ENCODE measurements at places on chromosomes 5 and 9.
A peak's percentile ranks its signal among the peaks of the same experiment; 100 is the strongest.

- DNase-seq: peak; percentile 84
Observed at GRCh38 chr5:95884017-95884325, 61.4 kb upstream of the GLRX start.

- no peak for DNase-seq
Observed at GRCh38 chr5:6431214-6432195, 17.2 kb upstream of the UBE2QL1 start.

GRCh38 chr5:7010591-7010990 lies 297.4 kb downstream of the TENT4A start:
- no peak for DNase-seq

DNA sequence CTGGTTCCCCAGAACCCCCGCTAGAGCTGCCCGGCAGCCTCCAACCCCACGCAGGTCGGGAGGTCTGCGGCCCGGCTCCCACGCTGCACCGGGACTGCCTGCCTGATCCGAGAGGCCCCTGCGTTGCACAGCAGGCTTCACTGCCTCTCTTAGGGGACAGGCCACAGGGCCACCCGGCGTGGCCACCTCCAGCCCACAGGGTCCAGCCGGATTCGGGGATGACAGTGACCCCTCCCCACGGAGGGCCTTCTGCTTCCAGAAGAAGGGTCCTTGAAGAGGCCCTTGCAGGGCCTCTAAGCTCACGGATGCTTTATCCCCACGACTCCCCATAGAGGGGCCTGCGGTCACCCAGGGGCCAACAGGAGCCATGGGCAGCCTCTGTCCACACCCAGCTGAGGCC lies 66.1 kb upstream of the PPP1R26 start:
- DNase-seq: no peak

DNA sequence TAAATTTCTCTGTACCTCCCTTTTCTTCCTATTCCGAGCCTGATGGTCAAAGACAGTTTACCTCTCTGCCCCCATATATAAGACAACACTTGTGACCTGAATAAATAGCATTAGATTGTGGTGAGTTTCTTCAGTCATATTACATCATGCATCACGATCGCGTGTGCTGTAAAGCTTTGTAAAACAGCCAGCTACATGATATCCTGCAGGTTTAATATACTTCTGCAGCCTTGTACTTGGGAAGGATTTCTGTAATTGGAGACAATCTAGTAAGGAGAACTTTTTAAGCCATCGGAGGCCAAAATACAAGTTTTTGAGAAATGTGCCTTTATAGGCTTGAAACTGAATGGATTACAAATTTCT lies 711.8 kb upstream of the WWC1 start:
- no peak for DNase-seq

GRCh38 chr9:88998503-88998902 lies 7.2 kb downstream of the S1PR3 start:
- DNase-seq: no peak

DNA sequence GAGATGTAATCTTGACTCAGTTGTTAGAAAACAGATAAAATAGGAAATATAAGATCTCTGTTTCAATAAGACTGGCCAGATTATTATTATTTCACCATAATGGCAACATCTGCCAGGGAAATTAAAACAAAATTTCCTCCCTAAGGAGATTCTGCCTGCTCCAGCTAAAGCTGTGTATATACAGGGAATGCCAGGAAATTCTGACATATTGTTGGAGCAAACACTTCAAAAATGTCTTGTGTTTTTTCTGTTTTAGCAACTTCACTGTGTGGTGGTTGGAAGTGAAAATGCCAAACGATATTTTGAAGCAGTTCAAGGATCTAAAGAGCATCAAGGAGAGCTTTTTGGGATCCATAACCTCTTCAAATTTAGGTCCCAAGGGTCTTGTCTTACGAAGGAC lies 90.8 kb downstream of the ERCC6L2 start:
- no peak for DNase-seq

- DNase-seq: no peak
Observed at GRCh38 chr5:1789834-1790471, 9.7 kb downstream of the MRPL36 start.

DNA sequence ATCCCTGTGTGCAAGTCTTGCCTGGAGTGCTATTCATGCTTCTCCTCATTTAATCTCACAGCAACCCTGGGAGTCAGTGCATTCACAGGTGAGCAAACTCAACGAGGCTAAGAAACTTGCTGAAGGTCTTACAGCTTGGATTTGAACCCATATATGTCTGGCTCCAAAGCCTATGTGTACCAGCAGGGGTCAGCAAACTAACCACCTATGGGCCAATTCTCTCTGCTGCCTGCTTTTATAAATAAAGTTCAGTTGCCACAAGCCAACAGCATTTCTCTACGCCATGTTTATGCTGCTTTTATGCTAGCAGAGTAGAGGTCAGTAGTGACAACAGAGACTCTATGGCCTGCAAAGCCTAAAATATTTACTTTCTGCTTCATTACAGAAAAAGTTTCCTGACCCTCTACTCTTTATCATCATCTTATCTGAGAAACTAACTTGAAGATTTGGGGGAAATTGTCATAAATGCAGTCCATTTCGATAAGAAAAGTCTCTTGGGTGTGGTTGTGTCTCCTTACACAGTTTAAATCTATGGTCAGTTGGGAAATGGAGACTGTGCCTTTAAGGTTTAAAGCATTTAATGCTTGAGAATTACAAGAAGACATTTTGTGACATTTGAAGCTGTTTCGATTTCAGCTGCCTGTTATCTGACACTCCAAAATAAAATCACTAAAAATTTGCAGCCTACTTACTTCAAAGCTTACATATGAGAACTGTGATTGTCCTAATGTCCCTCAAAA lies 137.7 kb downstream of the PRELID2 start:
- peak; percentile 87 for DNase-seq

DNA sequence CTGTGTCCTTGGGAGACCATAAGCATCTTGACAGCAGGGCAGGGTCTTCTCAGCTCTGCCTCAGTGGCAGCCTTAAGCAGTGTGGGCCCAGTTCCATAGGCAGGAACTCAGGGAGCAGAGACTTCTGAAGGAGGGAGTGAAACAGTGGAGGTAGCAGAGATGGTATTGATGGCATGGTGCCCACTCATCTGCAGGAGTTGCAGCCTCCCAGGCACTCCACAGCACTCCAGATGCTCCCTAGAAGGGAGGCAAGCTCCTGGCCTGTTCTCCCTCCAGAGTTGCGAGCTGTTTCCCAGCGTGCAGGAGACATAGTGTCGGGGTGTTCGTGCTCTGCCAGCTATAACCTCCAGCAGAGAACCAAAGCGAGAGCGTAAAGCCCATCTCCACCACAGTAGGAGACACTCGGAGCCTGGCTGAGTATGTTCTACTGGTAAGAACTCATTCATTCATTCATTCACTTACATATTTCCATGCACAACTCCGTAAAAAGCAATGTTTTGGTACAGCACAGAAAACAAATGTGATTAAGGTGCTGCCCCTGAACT lies 31.4 kb upstream of the UNC5A start:
- DNase-seq: no peak

DNA sequence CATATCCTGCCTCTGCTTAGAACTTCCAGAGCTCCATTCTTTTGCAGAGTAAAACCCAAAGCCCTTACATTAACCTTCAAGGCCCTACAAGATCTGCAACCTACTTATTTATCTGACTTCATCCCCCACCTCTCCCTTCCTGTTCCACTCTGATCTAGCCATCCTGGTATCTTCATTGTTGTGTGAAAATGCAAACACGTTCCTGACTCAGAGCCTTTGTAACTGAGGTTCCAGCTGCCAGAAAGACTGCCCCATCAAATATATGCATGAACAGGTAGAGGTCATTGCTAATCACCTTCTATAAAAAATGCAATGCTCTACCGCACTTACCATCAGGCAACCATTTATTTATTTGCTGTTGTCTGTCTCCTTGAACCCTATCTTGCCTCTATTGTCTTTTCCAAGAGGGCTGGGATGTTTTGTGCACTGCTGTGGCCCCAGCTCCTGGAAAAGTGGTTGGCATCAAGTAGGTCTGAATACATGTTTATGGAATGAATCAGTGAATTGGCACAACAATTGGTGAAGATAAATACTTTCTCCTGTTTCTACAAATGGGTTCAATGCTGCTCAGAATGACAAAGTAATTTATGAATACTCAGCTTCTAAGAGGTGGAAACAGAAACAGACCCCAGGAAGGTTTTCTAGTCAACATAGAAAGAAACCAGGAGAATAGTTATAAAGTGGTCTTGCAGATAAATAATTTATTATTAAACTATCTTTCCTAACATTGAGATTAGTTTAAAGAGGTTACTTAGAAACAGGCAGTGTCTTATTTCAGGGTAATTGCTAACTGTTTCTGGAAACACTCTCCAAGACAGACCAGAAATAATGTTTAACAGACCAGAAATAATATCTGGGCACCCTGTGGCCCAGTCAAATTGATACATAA lies 230.6 kb upstream of the CD180 start:
- no peak for DNase-seq

DNA sequence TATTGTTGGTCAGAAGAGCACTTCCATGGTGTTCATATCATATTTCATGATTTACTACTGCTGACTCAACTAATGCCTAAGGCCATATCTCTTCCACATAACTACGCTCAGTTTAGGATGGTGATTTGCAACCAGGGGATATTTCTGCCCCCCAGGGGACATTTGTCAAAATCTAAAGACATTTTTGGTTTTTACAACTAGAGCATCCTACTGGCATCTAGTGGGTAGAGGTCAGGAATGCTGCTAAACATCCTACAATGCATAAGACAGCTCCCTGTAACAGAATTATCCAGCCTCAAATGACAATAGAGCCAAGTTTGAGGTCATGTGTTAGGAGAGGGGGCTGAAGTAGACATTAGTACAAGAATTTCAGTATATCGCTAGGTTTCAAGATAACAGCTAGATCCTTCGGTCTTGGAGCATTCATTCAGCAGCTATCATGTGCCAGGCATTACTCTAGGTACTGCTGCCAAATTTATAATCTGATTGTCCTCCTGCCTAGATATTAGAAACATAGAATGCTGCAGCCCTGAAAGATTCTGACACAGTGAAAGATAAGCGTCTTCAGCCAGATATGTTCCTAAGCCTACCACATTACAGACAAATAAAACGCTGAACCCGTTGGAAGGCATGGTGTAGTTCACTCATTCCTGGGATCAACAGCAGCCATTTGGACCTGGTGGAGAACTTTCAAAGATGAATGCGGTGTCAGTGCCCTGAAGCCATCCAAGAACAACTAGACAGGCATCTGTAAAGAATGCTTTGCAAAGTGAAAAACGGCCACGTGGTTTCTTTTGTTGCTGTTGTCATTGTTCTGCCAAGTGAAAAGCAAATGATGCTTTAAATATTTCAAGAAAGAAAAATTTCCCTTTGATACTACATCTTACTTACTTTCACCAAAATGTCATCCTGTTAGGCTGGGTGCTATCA lies 55.5 kb upstream of the FST start:
- peak; percentile 31 for DNase-seq

GRCh38 chr5:135456238-135457099 lies 4.3 kb upstream of the TIFAB start:
- peak; percentile 93 for DNase-seq

DNA sequence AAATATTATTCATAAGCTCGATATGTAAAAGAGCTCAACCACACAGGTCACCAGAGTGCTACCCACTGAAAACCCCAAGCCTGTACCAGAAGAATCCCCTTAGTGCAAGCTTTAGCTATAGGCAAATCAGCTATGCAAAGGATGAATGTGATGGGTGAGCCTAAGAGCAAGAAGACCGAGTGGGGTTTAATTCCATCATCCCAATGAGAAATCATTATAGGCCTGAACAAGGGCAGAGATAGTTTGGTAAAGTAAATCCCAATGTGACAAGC lies 21.8 kb downstream of the ELOVL7 start:
- no peak for DNase-seq

DNA sequence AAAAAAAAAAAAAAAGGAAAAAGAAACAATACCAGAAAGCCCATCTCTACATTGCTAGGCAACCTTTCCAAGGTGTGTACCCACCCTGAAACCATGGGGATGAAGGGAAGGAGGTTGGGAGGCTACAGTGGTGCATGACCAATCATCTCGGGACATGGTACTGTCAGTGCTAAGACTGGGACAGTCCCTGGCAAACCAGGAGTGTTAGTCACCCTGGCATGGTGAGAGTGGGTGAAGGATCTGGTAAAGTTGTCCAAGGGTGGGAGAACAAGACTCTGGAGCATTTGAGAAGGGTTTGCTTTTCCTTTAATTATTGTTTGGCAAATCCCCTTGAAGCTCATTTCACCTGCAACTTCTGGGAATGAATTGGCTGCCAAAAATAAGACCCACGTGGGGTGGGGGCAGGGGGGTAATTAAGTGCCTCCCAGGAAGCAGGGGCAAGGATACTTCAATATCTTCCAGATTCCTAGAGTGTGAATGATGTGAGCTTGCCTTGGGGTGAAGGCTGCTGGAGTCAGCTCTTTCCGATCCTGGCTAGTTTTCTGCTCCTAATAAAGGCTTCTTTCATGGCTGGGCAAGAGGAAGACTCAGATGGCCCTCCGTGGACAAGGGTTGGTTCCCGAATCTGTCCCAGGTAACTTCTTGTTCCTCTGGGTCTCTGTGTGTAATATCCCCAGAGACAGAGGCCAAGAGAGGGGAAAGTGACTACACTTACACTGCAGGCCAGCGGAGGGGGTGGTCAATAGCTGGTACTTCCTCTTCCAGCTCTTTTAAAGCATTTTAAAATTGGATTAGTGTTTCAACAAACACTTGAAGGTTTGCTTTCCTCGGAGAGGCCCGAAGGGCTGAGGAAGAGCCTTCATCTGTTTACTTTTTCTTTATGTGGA lies 61.6 kb upstream of the SPRY4 start:
- DNase-seq: no peak

DNA sequence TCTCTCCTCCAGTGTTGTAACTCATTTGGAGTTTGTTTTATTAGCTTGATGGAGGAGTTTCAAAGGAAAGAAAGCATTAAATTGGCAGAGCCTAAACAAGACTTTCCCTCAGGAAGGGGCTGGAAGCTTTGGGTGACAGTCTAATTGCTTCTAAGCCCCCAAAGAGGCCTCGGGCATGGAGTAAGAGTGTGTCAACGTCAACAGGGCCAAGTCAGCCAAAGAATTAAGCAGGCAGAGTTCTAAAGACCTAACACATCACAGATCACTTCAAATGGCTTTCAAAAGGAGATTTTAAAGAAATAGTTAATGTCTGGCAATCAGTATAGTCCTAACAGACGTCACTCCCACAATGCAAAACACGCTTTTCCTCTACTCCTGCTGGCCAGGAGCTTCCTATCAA lies 234.5 kb downstream of the EFNA5 start:
- DNase-seq: no peak

- no peak for DNase-seq
Observed at GRCh38 chr5:179181988-179182387, 121.8 kb downstream of the ZNF354C start.

- no peak for DNase-seq
Observed at GRCh38 chr5:54177058-54177457, 133.3 kb downstream of the ARL15 start.

DNA sequence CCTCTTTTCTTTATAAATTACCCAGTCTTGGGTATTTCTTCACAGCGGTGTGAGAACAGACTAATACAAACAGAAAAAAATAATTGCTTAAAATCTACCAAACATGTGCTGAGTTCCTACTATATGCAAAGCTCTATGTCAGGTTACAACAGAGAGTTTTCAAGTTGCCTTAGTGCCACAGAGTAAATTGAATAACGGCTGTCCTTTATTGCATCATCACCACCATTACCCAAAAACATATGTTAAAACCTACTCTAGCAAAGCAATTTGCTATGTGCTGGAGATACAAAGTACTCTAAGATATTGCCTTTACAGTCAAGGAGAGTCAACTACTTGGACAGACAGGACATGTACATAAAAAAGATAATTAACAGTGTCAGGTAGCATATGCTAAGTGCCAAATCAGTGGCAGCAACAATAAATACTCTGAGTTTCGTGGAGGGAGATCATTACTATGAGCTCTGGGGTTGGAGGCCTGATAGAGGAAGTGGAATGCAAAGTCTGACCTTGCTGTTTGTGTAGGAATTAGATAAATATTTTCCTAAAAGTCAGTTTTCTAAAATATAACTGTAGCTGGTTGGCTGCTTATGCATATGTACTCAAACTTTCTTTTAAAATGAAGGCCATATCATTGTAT lies 1058.7 kb upstream of the WWC1 start:
- no peak for DNase-seq

Measured in OCI-M1 (cell line).